Colonic mucosa (tissue), 4 donors: ENCODE measurements at places on chromosomes 5 and 9. TPM values are rescaled to one million over a fixed set of nuclear protein-coding genes. Genes with fewer than 3 reads are reported as not detected.
A peak's percentile ranks its signal among the peaks of the same experiment; 100 is the strongest.

- no peak overlapping the region for H3K4me3 ChIP-seq
- H3K4me1 ChIP-seq = no peaks in the 10 kb centered on the region
- H3K27ac ChIP-seq = no peak overlapping the region
Measured at GRCh38 chr5:41787265-41787664, 83.0 kb downstream of the OXCT1 start.

DNA sequence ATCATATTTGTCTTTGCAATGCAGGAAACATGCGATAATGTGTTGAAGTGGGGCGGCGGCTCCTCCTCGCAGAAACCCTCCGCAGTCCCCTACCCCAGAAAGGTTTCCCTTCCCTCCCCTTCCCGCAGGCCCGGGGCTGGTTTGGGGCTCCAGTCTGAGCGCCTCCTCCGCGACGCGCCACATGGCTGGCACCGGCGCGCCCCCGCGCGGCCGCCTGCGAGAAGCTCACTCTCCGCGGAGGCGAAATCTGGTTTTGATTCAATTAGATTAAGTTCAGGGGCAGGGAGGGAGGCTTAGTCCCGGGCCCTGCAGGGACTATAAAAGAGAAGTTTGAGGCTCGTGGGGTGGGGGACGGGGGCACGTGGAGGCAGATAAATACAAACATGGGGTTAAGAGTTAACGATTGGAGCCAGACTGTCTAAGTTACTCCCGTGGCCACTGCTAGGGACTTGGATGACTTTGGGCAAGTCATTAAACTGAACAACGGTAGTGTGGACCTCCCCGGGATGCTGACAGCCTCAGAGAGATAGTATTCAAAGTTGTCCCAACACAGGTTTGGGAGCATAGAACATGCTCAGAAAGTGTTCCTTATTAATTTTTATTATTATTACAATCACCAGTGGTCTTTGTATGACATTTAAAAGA, 69.4 kb downstream of the MSX2 start:
- H3K27me3 ChIP-seq = no peaks in the 10 kb centered on the region
- no peaks in the 10 kb centered on the region for H3K4me1 ChIP-seq
- H3K4me3 ChIP-seq = no peak overlapping the region
- peak; percentile 45 for DNase-seq

- H3K27me3 ChIP-seq = no peaks in the 10 kb centered on the region
- DNase-seq = no peak
- H3K4me1 ChIP-seq = peaks cover 7% of the 10 kb centered on the region
- no peak overlapping the region for H3K4me3 ChIP-seq
- no peaks in the 10 kb centered on the region for H3K36me3 ChIP-seq
Measured at GRCh38 chr9:75958226-75958625, 67.8 kb downstream of the PCSK5 start.

DNA sequence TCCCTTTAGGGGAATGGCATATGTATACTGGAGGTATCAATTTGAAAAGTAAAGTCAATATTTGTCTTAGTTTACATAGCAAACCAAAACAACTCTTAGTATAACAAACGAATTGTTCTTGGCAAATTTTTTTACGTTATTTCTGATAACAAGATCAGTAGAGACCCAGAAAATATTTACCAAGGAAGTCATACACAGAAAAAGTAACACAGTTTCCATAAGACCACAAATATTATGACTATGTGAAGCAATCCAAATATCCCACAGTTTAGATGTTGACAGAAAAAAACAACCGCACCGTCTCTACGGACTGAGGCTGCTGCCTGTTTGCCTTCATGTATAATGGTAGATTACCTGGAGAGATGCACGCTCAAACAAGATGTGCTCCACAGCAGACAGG, 46.5 kb upstream of the DAPK1 start:
- no peak overlapping the region for H3K4me3 ChIP-seq
- no peak for DNase-seq
- H3K27me3 ChIP-seq = no peaks in the 10 kb centered on the region
- no peaks in the 10 kb centered on the region for H3K4me1 ChIP-seq

GRCh38 chr5:143543358-143544255, 140.1 kb upstream of the NR3C1 start:
- no peaks in the 10 kb centered on the region for H3K4me1 ChIP-seq
- H3K36me3 ChIP-seq = no peaks in the 10 kb centered on the region
- H3K4me3 ChIP-seq = no peak overlapping the region
- H3K27ac ChIP-seq = no peak overlapping the region
- DNase-seq = no peak
- no peaks in the 10 kb centered on the region for H3K27me3 ChIP-seq

DNA sequence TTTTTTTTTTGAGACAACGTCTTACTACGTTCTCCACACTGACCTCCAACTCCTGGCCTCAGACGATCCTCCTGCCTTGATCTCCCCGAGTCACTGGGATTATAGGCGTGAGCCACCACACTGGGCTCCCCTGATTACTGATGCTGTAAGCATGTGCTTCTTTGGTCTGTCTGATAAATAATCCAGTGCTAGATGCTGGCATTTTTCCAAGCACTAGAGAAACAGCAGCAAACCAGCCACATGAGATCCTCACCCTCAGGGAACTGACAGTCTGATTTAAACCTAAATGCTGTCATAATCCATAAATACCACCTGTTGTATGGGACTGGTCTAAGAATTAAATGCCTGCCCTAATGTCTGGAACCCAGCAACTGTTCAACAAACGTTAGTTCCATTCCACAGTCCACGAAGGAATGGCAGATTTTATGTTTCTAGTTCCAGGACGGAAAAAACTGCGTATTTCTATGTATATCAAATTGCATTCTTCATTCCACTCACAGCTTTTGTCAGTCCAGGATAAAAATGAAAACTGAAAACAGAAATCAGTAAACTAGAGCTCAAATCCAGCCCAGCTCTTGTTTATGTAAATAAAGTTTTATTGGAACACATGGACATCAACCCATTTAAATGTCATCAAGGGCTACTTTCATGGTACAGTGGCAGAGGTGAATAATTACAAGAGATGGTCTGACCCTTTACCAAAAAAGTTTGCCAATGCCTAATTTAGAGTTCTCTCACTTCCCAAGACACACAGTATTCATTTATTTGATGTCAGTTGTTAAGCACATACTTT, 20.1 kb downstream of the SLC35D2 start:
- H3K27ac ChIP-seq = no peak overlapping the region
- H3K36me3 ChIP-seq = no peaks in the 10 kb centered on the region
- no peak for DNase-seq
- H3K27me3 ChIP-seq = no peaks in the 10 kb centered on the region
- no peak overlapping the region for H3K4me3 ChIP-seq

GRCh38 chr5:6465831-6466790, 17.5 kb downstream of the UBE2QL1 start:
- DNase-seq = no peak
- H3K27ac ChIP-seq = no peak overlapping the region
- H3K4me1 ChIP-seq = no peaks in the 10 kb centered on the region
- no peaks in the 10 kb centered on the region for H3K36me3 ChIP-seq

- DNase-seq = no peak
- no peak overlapping the region for H3K4me3 ChIP-seq
- H3K27me3 ChIP-seq = no peaks in the 10 kb centered on the region
- H3K27ac ChIP-seq = peak overlapping the region; percentile 5
- no peaks in the 10 kb centered on the region for H3K36me3 ChIP-seq
Measured at GRCh38 chr9:438066-438465, 223.4 kb downstream of the DOCK8 start.

- H3K36me3 ChIP-seq = no peaks in the 10 kb centered on the region
- no peak overlapping the region for H3K27ac ChIP-seq
- no peaks in the 10 kb centered on the region for H3K27me3 ChIP-seq
- no peak overlapping the region for H3K4me3 ChIP-seq
Measured at GRCh38 chr5:120083851-120084542, 380.1 kb upstream of the PRR16 start.

- H3K4me1 ChIP-seq = no peaks in the 10 kb centered on the region
- H3K4me3 ChIP-seq = no peak overlapping the region
- no peaks in the 10 kb centered on the region for H3K36me3 ChIP-seq
Measured at GRCh38 chr5:155827949-155828348, 499.0 kb upstream of the SGCD start.

- no peaks in the 10 kb centered on the region for H3K27me3 ChIP-seq
- peak overlapping the region; percentile 38 for H3K4me3 ChIP-seq
- H3K36me3 ChIP-seq = no peaks in the 10 kb centered on the region
- H3K27ac ChIP-seq = peak overlapping the region; percentile 91
- no peak for DNase-seq
Measured at GRCh38 chr9:35116539-35116897, 856 bp upstream of the ATOSB start.

- H3K36me3 ChIP-seq = no peaks in the 10 kb centered on the region
- H3K4me1 ChIP-seq = peaks cover 10% of the 10 kb centered on the region
- H3K27me3 ChIP-seq = no peaks in the 10 kb centered on the region
- no peak overlapping the region for H3K27ac ChIP-seq
Measured at GRCh38 chr5:172692981-172693380, 51.9 kb downstream of the NEURL1B start.

GRCh38 chr9:94741866-94742265, 15.4 kb downstream of the AOPEP start:
- DNase-seq = no peak
- H3K4me3 ChIP-seq = no peak overlapping the region
- H3K36me3 ChIP-seq = no peaks in the 10 kb centered on the region
- no peaks in the 10 kb centered on the region for H3K4me1 ChIP-seq
- no peaks in the 10 kb centered on the region for H3K27me3 ChIP-seq

DNA sequence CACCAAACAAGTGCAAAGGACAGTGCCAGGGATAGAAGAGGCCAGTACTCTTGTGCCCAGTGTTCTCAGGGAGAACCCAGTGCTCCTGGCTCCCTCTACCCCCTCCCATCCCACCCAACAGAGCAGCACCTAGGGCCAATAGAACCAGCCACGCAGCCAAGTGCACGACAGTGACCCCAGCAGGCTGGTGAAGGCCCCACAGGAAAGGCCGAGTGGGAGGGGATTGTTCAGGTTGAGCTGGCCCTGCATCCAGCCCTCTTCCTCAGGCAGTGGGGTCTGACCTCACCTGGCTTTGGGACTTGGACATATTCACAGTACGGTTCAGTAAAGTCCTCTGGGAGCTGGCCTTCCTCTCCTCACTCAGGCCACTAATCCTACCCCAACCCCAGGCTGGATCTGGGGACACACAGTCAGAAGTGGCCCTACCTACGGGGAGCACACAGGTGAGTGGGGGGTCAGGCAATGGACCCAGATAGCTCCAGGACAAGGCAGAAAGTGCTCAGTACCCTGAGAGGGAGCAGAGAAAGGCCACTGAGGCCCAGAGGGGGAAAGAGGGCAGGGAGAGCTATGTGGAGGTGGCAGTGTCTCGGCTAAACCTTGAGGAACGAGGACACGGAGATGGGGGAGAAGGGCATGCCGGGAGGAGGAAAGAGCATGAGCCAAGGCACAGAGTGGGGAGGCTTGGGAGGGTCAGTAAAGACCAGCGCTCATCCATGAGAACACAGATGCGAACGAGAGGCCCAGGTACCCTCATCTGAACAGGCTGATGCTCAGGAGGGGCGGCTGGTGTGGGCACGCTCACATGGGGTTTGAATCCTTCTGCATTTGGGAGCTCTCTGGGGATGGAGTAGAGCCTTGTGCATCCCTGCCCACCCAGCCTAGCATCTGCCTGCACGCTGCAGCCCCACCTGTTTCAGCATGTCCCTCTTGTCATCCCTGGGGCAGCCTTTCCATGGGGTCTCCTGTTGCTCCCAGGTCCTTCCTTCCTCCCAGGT, 25.6 kb downstream of the POLR1E start:
- H3K36me3 ChIP-seq = no peaks in the 10 kb centered on the region
- DNase-seq = no peak
- H3K27me3 ChIP-seq = no peaks in the 10 kb centered on the region
- no peaks in the 10 kb centered on the region for H3K4me1 ChIP-seq

The SSNA1 gene
- total RNA-seq = 60.0 TPM

The MCTP1 gene
- total RNA-seq = 10.3 TPM

The FAM200C gene
- total RNA-seq = 1.8 TPM

The CCL27 gene
- not detected for total RNA-seq

The NDST1 gene
- 37.4 TPM for total RNA-seq

The SLCO6A1 gene
- not detected for total RNA-seq

The SHC3 gene
- total RNA-seq = 0.58 TPM

The UBLCP1 gene
- total RNA-seq = 11.8 TPM
